Fibroblast of skin of left quadriceps (primary cell): ENCODE measurements at places on chromosomes 12 and 14.

DNA sequence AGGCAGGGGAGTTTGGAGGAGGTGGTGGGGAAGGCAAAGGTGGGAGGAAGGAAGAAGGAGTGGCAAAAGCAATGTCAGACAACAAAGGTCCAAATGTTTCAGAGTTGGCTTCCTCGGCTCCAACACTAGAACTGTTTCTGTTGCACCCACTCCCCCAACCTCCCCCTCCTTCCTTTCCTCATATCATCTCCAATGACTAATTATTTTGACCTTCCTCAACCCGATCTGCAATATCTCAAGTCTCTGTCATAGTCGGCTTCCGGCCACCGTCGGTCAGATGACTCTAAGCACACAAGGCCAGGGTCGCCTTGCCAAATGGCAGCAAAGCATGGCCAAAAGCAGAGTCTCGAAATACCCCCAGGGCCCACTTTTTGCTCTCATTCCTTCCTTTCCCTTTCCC is 637.0 kb upstream of the TBX3 start:
- DNase-seq: no peak

- peak; percentile 62 for DNase-seq
Observed at GRCh38 chr12:124764451-124764850, 99.2 kb downstream of the SCARB1 start.

DNA sequence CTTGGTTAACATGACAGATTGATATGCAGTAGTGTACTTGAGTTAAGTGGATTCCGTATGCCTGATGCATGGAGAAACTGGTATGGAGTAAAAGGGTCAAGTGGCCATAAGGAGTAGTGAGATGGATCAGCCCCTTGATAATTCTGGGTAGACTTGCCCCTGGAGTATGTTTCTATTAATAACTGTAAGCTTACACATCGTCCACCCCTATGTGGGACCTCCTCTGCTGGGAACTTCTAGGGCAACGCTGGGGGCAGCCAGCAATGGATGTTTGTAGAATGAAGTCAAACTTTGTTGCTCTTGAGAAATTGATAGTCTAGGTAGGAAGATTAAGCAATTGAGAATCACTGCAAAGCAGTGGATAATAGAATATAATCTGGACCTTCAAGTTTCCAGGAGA is 3.5 kb downstream of the C12orf75 start:
- DNase-seq: no peak

DNA sequence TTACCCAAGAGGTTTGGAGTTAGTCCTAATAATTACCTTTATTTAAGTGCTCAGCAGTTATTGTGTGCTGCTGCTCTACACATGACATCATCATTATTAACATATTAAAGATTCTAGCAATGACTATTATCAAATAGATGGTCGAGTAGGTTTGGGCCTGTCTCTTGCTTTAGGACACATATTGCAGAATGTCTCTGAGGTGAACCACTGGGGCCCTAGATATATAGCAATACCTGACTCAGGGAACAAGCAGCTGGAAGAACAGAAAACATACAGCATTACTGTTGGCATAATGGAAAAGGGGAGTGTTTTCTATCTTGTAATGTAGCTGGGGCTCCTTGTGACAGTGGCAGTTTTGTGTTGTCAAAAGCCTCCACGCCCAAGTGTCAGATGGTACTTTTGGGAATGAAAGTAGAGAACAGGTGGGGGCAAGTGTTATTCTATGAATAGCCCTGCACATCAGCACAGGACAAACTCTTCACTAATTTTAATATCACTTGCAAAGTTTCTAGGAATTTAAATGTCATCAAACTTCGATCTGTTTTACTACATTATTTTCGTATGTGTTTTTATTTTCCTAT is 54.6 kb downstream of the C12orf56 start:
- no peak for DNase-seq

DNA sequence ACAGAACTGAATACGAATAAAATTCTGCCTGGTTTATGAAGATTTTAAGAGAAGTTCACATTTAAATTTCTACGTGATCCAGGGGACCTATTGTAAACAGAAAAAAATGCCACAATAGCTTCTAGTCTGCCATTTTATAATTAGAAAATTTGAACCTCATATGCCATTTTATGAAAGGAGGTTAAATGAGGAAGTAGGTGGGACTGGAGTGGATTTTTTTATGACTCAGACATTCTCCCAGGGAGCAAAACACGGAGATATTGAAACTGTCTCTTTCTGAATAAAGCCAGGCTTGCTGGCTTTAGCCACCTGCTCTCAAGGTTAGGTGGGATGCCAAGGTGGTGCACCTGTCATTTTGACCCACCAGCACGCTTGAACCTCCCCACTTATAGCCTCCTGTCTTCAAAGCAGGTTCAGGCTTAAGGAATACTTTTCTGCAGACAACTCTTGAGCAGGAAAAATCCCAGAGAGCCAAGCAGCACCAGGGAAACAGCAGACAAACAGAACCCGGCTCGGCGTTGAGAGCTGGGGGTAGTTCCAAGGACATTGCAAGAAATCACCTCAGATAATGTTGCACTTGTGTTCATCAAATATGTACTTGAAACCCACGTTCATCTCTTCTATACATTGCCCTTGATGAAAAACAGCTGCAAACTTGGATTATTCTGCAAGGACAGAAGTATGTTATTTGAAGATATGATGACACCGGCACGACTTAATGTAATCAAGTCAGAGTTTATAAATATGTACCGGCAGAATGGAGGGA is 203.7 kb downstream of the PPM1H start:
- DNase-seq: peak; percentile 67

DNA sequence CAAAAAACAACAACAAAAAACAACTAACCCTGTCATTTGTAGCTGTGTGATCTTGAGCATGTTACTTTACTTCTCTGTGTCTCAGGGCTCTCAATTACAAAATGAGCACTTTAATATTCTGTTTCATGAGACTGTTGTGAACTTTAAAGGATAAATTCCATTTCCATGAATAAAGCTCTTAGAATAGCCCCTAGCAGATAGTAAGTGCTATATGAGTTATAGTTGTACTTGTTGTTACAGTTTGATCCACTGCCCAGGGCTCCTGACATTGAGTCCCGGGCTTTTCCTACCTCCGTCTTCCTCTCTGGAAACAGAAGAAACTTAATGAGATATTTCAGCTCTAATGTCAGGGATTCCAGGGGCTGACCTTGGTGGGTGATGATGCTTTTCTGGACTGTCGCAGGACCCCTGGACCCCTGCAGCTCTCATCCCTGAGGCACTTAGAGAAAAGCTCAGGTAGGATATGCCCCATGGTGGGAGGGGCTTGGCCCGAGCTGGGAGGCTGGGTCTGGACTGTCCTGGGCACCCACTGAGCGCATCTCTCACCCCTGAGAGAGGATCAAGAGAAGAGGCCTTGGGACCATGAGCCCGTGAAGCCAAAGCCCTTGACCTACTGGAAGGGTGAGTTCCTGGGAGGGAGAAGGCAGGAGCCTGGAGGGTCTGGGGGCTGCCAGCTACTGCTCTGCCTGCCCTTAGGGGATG is 5.1 kb downstream of the P3H3 start:
- DNase-seq: no peak

GRCh38 chr12:3303410-3304136 is 187.4 kb upstream of the PRMT8 start:
- DNase-seq: no peak

DNA sequence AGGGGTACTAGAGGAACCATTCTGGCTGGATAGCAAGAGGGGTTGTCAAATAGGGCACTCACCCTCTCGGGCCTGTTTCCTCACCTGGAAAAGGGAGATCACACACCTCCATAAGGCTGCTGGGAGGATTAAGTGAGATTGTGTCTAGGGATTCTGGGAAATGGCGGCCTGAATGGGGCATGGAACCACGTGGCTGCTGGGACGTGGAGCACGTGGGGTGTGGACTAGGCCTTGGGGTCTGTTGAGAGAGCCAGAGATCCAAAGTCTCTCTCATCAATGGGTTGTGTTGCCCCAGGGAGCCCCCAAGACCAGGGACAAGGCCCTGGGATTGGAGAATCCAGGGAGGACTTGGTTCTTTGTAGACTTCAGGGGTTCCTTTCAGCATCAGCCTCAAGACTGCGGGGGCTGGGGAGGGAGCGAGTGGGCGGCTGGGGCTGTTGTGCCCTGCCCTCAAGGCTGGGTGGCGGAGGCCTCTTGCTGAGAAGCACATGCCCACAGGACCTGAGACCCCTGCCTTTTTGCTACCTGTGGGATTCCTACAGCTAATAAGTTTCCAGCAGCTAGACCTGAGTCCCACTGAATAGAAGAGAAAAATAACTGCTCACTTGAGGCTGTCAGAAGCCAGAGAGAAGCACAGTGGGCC is 3.4 kb upstream of the MYL2 start:
- DNase-seq: no peak

- no peak for DNase-seq
Observed at GRCh38 chr12:62928632-62929031, 6.3 kb downstream of the PPM1H start.

DNA sequence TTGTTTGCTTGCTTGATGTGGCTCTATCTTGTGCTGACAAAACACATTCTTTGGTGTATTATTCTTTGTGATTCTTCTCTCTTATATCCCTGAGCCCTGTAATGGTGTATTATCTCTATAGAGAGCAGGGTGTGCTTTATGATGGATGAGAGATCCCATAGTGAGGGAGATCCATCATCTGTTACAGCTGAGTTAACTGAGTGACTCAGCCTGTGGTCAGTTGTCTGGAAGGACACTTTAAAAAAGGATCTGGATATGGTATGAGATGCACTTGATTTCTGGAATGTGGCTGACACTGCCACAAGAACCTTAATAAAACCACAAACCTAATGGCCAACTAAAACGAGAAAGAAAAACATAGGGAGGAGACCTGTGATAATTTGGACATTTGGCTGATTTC is 461.4 kb upstream of the SYT1 start:
- DNase-seq: peak; percentile 42

DNA sequence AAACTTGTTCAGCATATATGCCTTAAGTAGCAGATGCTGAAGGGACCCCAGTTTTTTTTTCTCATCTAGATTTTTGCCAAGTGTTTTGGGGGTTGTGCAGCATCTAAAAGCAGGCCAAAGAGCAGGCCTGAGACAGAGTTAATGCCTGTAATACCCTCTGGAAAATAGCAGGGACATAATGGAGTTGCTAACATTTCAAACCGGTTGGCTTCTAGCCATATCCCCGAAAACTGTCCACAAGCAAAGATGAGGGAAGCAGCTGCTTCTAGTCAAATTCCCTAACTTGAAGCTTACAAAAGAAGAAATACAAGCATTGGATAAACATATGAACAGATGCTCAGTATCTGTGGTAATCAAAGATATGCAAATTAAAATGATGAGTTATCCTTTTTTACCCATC is 52.1 kb upstream of the AEBP2 start:
- DNase-seq: no peak

GRCh38 chr14:50067723-50068495 is 48.5 kb downstream of the VCPKMT start:
- DNase-seq: no peak

GRCh38 chr12:92108651-92109050 is 37.0 kb downstream of the BTG1 start:
- peak; percentile 70 for DNase-seq

GRCh38 chr14:24427537-24428508 is 1.6 kb downstream of the CBLN3 start:
- DNase-seq: no peak

DNA sequence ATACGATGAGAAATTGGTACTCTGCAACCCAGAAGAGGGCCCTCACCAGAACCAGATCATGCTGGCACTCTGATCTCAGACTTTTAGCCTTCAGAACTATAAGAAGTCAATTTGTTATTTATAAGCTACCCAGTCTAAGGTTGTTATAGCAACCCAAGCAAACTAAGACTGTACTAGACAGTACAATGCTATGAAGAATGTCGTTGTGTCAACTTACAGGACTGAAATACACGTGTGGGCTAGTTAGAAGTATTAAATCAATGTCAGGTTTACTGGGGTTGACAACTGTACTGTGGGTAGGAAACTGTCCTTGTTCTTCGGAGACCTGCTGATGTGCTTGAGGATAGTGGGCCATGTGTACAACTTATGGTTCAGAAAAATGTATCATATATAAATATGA is 19.7 kb downstream of the DUSP16 start:
- DNase-seq: no peak

DNA sequence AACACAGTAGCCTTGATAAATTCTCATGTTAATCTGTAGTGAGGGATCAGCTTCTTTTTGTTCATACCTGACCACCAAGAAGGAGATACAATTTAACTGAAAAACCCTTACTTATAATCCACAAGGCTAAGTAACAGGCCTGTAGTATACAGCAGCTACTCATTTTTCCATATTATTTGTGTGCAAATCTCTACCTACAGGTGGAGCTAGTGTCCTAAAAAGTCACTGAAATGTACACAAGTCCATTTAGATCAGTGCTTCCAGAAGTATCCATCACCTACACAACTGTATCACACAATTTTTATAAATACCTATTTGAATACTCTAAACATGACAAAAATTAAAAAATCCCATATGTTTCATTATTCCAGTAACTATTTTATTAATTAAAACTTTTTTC is 173.2 kb downstream of the SLC35F4 start:
- peak; percentile 23 for DNase-seq

DNA sequence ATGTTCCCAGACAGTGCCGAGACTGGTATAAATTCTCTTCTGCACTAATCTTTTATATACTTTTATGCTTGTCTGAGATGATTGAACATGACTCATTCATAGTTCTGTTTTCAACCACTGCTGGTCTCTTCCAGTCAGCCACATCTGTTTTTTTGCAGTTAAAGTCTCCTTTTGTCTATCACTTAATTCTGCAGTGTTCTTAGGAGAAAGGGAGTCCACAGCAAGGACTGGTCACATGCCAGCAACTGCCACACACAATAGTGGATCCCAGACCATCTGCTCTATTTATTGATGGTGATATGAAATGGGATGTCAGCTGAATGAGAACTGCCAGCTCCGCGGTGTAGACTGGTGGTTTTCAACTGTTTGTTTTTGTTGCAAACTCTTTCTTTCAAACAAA is 379.8 kb downstream of the MED13L start:
- DNase-seq: peak; percentile 6

- DNase-seq: no peak
Observed at GRCh38 chr12:49225576-49226166, 36.8 kb upstream of the TUBA1A start.

- peak; percentile 44 for DNase-seq
Observed at GRCh38 chr12:51949342-51950030, 2.0 kb upstream of the ACVR1B start.

- DNase-seq: no peak
Observed at GRCh38 chr12:112170376-112170775, 45.0 kb downstream of the TRAFD1 start.

DNA sequence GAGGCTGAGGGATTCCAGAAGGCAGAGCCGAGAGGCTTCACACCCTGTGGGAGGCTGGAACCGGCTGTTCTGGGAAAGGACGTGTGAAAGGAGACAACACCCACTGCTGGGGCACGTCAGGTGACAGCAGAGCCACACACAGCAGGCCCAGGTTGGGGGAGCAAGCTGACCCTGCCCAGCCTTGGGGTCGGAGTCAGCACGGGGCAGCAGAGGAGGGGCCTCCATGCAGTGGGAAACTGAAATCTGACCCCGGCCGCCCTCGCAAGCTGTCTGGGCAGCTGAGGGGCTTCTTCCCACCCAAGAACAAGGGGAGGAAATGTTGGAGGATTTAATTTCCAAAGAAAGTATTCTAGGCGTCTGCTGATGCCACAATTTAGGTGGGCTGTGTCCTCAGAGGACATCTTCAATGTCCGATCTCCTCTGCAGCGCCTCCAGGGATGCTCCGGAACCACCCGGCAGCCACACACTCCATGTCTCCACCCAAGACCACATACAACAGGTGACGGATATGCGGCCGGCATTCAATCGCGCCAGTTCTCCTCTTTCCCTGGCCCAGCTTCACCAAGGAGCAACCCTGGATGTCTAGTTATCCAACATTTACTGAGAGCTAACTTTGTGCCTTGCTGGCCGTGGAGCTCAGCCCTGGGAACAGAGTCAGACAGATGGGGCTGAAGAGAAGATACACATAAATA is 30.7 kb downstream of the SNRNP35 start:
- DNase-seq: no peak
